ENCODE measurements at places on chromosomes 5 and 9.

DNA sequence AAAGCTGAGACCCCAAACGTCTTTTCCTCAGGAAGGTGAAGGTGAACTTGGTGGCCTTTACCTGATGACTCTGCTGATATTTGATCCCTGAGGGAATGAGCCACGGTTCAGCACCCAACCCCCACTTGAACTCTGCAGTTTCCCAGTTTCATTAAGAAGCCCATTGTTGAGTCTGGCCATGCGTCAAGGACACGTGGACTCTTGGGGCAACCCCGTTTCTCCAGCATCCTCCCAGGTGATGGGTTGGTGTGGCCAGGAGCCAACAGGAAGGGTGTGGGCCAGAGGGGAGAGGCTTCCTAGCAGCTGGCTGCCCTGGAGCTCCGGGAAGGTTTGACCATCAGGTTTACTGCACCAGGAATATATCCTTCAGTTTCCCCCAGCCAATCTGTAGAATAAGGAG, 59.5 kb upstream of the GNE start:
- peak; percentile 88 for DNase-seq

DNA sequence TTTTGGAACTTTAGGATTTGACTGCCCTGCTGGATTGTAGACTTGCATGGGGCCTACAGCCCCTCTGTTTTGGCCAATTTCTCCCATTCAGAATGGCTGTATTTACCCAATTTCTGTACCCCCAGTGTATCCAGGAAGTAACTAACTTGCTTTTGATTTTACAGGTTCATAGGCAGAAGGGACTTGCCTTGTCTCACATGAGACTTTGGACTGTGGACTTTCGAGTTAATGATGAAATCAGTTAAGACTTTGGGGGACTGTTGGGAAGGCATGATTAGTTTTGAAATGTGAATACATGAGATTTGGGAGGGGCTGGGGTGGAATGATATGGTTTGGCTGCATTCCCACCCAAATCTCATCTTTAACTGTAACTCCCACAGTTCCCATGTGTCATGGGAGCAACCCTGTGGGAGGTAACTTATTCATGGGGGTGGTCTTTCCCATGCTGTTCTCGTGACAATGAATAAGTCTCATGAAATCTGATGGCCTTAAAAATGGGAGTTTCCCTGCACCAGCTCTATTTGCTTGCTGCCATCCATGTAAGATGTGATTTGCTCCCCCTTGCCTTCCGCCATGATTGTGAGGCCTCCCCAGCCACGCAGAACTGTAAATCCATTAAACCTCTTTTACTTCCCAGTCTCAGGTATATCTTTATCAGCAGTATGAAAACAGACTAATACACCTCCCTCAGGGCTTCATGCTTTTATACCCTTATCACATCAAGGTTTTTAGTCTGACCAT, 206.6 kb downstream of the DENND1A start:
- DNase-seq, result no peak

GRCh38 chr5:169299191-169299662, 1.7 kb downstream of the SLIT3 start:
- DNase-seq, result no peak

- peak; percentile 8 for DNase-seq
Measured at GRCh38 chr9:68747043-68747533, 42.0 kb downstream of the PIP5K1B start.

DNA sequence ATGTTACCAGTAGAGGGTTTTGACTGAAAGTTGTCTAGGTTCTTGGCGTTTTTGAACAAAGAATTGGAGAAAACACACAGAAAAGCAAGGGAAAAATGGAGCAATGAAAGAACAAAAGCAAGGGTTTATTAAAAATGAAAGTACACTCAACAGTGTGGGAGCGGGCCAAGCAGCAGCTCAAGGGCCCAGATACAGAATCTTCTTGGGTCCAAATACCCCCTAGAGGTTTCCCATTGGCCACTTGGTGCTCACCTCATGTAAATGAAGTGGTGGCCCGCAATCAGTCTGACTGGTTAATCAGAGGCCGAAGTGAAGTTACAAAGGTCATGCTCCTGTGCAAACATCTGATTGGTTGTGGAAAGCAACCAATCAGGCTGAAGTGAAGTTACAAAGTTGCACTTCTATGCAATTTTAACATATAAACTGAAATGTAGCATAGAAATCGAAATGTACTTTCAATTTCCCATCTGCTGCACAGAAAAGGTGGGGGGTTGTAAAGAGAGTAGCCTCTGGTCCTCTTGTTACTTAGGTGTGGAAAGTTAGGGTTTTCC, 1.9 kb upstream of the GM2A start:
- no peak for DNase-seq

DNA sequence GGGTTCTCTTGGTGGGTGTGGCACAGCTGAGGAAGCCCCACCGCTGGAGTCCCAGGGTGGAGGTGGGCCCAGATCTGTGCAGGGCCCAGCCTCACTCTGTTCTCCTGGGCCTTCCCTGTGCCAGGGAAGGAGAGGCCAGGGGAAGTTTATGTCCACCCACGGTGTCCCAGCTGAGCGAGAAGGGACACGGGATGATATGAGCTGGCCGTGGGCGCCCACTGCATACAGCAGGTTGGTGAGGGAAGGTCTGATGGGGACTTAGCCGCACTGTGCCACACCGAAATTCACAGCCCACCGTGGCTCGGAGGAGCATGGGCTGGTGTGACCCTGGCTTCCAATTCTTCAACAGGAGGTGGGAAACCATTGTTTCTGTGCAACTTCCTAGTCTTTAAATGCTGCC, 33.9 kb downstream of the UNC5A start:
- DNase-seq, result no peak

DNA sequence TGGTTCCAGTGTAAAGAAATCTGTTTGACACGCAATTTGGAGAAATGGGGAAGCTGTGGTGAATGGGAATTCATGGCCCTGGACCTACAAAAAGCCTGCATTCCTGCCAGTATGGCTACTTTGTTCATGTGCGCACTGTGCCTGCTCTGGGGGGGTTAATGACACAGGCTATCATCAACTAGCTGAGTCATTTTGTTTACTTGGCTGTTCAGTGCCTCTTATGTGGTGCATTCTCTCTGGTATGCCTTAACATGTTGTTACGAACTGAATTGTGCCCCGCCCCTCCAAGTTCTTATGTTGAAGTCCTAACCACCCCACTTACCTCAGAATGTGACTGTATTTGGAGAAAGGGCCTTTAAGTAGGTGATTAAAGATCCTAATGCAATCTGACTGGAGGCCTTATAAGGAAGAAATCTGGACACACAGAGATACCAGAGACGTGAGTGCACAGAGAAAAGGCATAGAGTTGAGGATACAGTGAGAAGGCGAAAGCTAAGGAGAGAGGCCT, 20.4 kb upstream of the UBAP1 start:
- DNase-seq, result peak; percentile 88

DNA sequence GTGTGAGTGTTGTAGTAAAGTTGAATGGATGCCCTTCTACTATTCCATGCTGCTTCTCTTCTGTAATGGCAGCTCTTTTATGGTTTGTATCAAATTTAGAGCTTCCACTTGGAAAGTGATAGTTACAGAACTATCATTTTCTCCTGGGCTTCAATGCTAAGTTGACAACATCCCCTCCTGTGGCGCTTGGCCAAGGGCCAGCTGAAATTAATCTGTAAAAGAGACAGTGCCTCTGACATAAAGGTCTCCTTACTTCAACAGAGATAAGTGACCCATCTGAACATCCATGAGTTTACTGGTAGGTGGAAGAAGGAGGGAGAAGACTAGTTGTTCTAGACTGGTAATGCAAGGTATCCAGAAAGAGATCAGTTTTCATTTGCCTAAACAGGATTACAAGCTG, 39.7 kb downstream of the CHSY3 start:
- no peak for DNase-seq

- DNase-seq, result peak; percentile 44
Measured at GRCh38 chr5:32916648-32917047, 205.5 kb downstream of the NPR3 start.

Measured in RWPE1 (cell line).